ENCODE measurements at places on chromosomes 5 and 9. TPM values are rescaled to one million over a fixed set of nuclear protein-coding genes. Genes with fewer than 3 reads are reported as not detected.

CMYA5 gene
- 6.7 TPM for total RNA-seq

ARPC5L gene
- total RNA-seq = 16.9 TPM

NAA35 gene
- total RNA-seq = 23.2 TPM

DBH gene
- not detected for total RNA-seq

GRCh38 chr9:99472240-99472915, 250.3 kb downstream of the SEC61B start:
- H3K4me3 ChIP-seq = no peak overlapping the region
- no peaks in the 10 kb centered on the region for H3K36me3 ChIP-seq
- no peaks in the 10 kb centered on the region for H3K27me3 ChIP-seq

- no peak for DNase-seq
- H3K4me3 ChIP-seq = no peak overlapping the region
- no peak overlapping the region for H3K27ac ChIP-seq
- H3K27me3 ChIP-seq = no peaks in the 10 kb centered on the region
- H3K4me1 ChIP-seq = peaks cover 22% of the 10 kb centered on the region
Measured at GRCh38 chr5:59503220-59503619, 390.3 kb downstream of the PDE4D start.

- H3K27me3 ChIP-seq = no peaks in the 10 kb centered on the region
- no peaks in the 10 kb centered on the region for H3K4me1 ChIP-seq
- H3K4me3 ChIP-seq = no peak overlapping the region
- H3K27ac ChIP-seq = no peak overlapping the region
- DNase-seq = no peak
Measured at GRCh38 chr9:70462300-70462699, 47.8 kb upstream of the KLF9 start.

GRCh38 chr9:8733131-8733954, 933.8 kb upstream of the DMAC1 start:
- no peak overlapping the region for H3K4me3 ChIP-seq
- DNase-seq = no peak
- H3K4me1 ChIP-seq = peaks cover 12% of the 10 kb centered on the region
- no peaks in the 10 kb centered on the region for H3K36me3 ChIP-seq
